WTC11 (cell line): ENCODE measurements at places on chromosomes 1 and 21. TPM values are rescaled to one million over a fixed set of nuclear protein-coding genes. Genes with fewer than 3 reads are reported as not detected.
A peak's percentile ranks its signal among the peaks of the same experiment; 100 is the strongest.

The HIVEP3 gene
- 0.44 to 0.57 TPM (median 0.55 TPM) in 3 replicates for total RNA-seq

The PRAMEF8 gene
- total RNA-seq: not detected in 3 replicates

DNA sequence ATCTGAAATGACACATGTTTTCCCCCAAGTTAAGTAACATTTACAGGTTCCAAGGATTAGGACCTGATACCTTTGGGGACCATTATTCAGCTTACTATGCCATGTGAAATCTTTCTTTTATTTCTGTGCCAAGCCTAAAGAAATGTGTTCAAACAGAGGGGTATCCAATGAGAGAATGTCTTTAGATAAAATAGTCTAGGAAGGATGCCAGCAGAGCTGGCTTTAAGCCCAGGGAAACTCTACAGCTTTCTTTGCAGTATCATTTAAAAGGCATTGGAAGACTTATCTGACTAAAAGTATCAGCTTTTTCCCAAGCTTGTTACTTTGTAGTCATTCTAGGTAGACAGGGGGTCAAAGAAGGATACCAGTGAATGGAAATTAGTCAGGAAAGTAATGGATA, 860.4 kb downstream of the PLA2G4A start:
- no peak for DNase-seq

DNA sequence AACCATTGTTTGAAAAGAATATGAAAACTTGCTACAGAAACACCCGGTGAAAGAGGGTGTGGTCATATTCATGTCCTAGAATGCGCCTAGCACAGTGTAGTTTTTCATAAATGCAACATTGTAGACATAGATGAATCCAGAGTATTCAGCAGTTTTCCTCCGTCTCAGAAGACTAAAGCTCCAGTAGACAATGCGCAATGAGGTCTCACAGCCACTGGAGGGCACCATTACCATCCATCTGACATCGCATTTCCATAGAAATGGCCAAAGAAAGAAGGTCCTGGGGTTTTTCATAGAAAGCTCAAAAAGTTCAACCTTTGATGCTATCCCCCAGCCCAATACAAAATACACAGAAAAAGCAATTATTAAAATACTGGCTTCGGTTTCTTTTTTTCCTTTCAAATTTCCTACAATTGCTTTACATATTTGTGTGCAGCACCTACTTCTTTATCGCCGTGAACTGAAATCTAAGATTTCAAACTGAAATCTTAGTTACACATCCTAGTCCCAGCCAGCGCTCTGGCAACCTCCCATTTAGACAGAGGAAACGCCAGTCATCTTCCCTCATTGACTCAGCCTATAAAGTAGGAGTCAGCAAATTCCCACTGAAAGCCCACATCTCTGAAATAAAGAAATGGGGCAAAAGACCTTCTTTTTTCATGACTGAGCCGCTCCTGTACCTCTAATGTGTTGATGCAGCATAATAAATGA, 3.9 kb upstream of the CD58 start:
- peak; percentile 60 for DNase-seq

DNA sequence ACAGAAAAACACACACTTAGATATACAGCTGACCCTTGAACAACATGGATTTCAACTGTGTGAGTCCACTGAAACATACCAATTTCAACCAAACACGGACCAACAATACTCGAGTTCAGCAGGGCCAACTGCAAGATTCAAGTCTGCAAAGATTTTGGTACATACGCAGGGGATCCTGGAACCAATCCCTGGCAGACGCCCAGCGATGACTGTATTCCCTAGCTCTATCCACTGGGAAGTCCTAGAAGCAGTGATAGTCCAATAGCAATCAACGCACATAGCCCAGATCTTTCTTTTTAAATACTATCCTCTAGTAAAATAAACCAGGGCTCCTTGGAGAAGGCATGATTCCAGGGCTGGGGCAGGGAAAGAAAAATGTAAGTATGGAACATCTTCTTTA, 9.0 kb downstream of the DDX59 start:
- no peak for DNase-seq

DNA sequence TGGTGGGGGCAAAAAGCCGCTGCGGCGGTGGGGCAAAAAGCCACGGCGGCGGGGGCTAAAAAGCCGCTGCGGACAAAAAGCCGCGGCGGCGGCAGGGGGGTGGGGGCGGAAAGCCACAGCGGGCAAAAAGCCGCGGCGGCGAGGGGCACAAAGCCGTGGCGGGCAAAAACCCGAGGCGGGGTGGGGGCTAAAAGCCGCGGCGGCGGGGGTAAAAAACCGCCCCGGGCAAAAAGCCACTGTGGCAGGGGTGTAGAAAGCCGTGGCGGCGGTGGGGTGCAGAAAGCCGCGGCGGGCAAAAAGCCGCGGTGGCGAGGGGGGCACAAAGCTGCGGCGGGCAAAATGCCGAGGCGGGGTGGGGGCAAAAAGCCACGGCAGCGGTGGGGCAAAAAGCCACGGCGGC, 3901.8 kb downstream of the SRGAP2C start:
- no peak for DNase-seq

- no peak for DNase-seq
Observed at GRCh38 chr21:27112186-27112585, 145.3 kb upstream of the ADAMTS5 start.

The AIRE gene
- 0.05 to 0.09 TPM in 2 of 3 replicates, not detected in the other for total RNA-seq

- peak; percentile 61 for DNase-seq
Observed at GRCh38 chr1:88061492-88062177, 622.4 kb upstream of the PKN2 start.

- DNase-seq: no peak
Observed at GRCh38 chr1:84849357-84849975, 43.5 kb downstream of the LPAR3 start.

DNA sequence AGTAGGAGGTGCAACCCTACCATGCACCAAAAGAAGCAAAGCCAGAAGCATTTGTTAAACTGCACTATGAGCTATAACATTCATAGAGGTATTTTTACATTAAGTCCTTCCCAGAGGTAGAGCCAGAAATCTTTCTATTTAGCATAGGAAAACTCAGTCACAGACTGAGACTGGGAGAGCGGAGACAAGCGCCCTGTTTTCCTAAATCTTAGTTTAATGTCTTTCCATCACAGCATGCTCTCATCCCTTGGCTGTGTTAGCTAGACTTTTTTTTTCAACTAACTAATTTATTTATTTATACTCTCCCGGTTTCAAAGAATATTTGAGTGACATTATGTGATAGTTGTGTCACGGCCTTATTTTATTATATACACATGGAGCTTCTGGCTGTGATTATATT, 304.1 kb downstream of the LMX1A start:
- no peak for DNase-seq

DNA sequence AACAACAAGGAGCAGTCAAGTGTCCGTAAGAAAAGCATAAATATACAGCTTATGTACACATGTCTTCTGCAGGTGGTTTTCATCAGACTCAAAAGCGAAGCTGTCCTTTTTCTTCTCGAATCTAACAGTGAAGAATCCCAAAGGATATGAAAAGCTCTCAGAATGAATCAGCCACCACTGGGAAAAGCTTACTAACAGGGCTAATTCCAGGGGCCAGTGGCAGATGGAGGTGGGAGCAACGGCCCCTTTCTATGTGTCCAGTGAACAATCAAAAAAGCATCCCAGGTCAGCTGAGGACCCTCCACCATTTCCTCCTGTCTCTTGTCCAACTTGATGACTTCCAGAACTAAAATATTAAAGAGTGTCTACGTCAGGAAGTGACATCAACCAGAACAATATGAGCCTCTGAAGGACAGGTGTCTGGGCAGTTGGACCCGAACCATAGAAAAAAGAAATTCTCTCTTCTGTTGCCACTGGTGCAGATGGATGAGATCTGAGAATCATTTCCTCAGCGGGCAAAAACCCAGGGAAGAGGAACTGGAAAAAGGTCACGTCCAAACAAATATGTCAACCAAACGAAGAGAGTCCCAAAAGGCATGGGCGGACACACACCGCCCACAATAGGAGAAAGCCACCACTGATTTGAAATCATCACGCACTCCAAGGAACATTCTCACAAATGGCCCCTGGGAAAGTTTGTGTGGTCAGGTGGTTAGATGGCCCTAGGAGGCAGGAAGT, 70.4 kb upstream of the TIAM1 start:
- no peak for DNase-seq

- DNase-seq: no peak
Observed at GRCh38 chr1:172708452-172708851, 49.5 kb downstream of the FASLG start.

DNA sequence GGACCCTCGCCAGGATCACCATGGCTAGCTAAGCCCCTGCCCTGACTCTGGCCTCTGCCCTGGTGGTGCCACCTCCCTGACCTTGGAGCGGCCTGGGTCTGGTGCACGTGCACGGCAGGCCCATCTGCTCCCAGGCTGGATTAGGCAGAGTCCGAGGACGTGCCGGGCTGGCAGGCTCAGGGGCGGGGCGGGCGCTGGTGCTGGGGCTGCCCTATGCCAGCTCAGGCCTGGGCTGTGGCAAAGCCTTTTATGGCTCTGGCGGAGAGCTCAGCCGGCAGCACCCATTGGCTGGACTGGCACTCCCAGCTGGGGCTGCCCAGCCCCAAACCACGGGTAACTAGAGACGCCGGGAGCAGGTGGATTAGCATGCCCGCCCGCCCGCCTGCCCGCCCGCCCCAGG, 17.1 kb upstream of the EDN2 start:
- DNase-seq: no peak

- no peak for DNase-seq
Observed at GRCh38 chr1:220375715-220376114, 103.5 kb upstream of the RAB3GAP2 start.

DNA sequence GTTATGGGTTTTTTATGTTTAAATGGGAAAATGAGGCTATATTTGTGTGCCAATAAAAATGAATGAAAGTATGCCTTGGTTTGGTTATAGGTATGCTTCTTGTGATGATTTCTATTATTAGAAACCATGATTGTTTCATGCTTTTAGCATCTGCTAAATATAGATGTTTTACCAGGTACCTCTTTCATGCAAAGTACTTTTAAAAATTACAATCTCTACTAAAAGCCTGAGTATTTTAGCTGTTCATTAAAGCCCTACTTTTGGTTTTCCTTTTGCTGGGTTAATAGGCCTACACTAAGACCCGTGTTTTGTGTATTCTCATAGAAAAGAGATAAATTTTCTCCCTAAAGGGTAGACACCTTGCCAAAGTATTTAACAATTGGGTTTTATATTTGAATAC, 32.0 kb downstream of the MTF2 start:
- no peak for DNase-seq

The IL12RB2 gene
- 0.50 to 1.1 TPM (median 0.81 TPM) in 3 replicates for total RNA-seq

The PRAMEF17 gene
- total RNA-seq: not detected in 3 replicates

DNA sequence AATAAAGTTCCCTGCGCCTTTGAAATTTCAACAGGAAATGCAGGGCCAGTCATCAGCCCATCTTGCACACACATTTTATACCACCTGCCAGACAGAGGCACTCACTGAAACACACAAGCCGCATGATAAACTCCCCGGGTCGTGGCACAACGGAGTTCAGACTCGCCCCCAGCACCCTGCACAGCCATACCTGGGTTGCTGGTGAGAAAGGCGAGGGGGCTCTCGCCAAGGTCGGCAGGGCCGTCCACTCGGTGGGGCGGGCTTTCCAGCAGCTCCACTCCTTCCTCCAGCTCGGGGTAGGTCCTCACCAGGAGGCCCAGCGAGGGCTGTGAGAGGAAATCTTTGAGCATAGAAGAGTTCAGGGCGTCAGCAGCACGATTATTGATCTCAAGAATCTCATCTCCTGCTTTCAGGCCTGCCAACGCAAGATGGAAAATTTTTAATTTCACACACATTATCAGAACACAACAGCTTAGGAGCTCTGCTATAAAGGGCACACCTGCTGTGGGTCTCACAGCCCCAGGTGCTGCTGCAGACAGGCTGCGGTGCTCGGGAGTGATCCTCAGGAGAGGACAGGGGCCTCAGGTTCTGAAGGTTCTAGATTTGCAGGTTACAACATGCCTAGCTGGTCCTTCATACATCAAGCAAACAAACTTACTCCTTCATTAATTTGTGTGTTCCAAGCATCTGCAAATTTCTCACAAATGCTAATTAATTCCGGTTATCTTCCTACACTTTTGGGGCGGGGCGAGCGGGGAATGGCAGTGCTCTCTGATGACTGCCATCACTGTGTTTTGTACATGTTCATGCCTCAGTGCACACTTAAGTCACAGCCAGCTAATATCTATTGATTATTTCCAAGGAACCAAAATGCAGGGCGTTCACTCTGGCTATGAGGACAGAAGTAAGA, 144.2 kb upstream of the KRTAP19-8 start:
- no peak for DNase-seq

The G0S2 gene
- 0.57 to 0.92 TPM (median 0.81 TPM) in 3 replicates for total RNA-seq

- DNase-seq: no peak
Observed at GRCh38 chr1:195328681-195329080, 1279.6 kb downstream of the KCNT2 start.

GRCh38 chr1:25485536-25486411, 55.1 kb downstream of the MACO1 start:
- DNase-seq: no peak

- no peak for DNase-seq
Observed at GRCh38 chr1:211783266-211783665, 47.3 kb downstream of the LPGAT1 start.

DNA sequence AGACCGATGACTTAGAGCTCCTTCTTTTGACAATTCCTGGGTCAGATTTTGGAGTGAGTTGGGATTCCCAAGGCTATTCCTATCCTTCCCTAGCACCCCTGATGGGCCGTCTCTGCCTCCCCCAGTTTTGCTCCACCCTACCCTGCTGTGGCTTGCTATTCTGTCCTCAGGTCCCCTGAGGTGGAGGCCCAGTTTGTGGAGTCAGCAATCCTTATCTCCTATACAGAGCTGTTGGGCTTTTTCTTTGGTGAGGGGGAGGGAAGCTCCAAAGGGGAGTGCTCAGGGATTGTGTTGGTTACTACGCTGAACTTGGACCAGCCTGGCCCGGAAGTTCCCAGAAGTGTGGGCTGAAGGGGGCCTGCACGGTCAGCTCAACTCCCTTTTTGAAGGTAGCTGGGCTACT, 7.6 kb downstream of the SESN2 start:
- no peak for DNase-seq

- no peak for DNase-seq
Observed at GRCh38 chr21:41381731-41382130, 19.9 kb downstream of the MX2 start.

The CLDN17 gene
- not detected in 3 replicates for total RNA-seq

GRCh38 chr1:66606362-66607065, 72.6 kb downstream of the SGIP1 start:
- DNase-seq: no peak

GRCh38 chr1:241459186-241459802, 60.3 kb downstream of the FH start:
- no peak for DNase-seq

DNA sequence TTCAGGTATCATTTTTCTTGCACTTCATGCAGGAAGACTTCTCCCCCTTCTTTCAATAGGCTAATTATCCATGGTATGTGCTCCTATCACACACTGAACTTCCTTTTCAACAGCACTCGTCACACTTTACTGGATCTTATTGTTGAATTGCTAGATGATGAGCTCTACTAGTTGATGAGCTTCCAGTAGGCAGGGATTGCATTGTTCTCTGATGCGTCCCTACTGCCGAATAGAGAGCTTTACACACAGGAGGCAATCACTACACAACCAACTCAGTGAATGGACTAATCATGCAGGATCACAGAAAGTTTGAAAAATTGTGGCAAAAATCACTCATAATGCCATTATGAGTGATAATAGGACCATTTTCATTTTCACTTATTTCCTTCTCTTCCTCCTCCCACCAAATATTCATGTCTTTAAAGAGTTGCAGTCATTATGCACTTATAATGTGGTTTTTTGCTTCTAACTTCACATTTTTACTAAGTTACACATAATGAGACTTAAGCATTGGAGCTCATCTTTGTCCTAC, 128.1 kb upstream of the ZNF648 start:
- no peak for DNase-seq

The S100A5 gene
- total RNA-seq: not detected in 3 replicates

GRCh38 chr1:3735688-3736087, 16.6 kb upstream of the CCDC27 start:
- no peak for DNase-seq

The FNDC5 gene
- 1.2 to 1.6 TPM (median 1.4 TPM) in 3 replicates for total RNA-seq
